Dorsolateral prefrontal cortex (tissue), 122 donors: ENCODE measurements at places on chromosomes 12 and 14.

- DNase-seq: no peak
Observed at GRCh38 chr12:122048151-122048550, 26.5 kb downstream of the BCL7A start.

DNA sequence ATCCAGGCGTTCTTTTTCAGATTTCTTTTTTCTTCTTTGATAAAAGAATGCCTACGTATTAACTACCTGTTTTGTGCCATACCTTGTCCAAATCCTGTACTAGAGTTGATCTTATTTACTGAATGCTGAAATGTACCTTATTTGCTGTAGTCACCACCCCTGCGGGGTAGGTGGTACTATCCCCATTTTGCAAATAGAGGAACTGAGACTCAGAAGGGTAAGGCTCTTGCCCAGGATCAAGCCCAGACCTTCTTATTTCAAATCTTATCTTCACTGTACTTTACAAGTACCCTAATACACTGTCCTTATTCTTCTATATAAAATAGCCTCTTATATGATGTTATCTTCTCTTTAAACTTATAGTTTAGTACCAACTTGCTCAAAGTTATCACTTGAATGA lies 206.5 kb downstream of the SLC41A2 start:
- DNase-seq: no peak

DNA sequence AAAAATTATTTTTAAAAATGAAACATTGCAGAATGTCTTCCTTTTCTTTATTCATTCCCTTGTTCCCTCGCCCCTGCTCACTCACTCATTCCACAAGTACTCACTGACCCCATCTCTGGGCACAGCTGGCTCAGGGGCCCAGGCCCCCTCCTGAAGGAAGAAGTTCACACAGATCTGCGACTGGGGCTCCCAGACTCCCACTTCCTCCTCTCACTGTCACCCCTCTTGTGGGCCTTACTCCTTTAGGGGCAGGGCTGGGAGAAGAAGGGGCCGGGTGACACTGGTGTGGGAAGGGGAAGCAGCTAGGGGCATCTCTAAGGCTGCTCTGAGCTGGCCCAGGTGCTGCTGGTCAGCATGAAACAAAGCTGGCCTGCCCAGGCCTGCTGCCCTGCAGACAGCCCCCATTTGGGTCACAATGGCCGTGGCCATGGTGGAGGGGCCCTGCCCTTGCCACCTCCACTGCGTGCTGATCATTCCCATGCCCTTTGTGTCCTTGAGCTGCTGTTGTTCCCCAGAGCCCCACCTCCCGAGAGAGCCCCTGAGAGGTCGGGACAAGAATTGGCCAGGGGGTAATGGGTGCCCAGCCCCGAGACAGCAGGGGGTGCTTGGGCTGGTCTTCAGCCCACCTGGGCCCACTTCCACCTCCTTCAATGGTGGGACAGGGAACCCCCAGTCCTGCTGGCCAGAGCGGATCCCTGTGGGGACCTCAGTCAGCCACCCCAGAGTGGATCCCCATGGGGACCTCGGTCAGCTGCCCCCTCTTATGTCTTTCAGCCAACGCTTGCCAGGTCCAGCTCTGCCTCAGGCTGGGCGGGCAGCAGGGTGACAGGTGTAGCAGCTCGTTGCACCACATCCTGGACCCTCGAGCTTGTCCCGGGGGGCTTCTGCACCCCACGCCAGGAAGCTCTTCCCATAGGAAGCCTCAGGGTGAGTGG lies 212.4 kb upstream of the C14orf180 start:
- DNase-seq: no peak

GRCh38 chr12:114767906-114768722 lies 84.1 kb upstream of the TBX3 start:
- DNase-seq: no peak

DNA sequence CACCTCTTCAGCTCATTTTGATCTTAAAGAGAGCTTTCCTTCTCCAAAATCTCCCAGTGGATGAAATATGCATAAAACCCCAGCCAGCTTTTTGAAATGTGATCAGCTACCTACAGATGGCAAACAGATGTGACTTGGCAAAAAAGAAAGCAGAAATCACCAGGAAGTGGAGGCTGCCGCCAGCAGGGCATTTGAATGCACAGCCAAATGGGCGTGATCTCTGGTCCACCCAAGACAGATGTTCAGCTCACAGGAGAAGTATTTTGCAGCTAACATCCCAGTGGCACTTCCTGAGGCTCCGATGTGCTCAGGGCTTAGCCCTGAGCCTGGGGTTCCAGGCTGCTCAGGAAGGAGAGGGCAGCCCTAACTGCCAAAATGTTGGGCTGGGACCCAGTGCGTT lies 78.3 kb downstream of the LGMN start:
- DNase-seq: no peak

DNA sequence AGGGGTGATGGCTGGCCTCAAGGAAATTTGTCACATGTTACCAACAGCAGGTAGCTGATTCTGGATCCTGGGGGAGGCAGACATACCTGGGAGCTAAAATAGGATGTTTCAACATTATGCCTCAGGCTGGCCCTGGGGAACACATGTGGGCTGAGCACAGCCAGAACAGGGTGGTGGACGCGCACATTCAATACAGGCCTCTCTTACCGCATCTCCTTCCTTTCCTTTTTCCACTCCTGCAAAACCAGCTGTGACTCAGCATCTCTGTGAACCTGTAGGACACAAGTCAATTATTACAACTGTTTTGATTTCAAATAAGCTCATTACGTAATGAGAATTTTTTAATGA lies 61.0 kb downstream of the NT5DC3 start:
- no peak for DNase-seq

DNA sequence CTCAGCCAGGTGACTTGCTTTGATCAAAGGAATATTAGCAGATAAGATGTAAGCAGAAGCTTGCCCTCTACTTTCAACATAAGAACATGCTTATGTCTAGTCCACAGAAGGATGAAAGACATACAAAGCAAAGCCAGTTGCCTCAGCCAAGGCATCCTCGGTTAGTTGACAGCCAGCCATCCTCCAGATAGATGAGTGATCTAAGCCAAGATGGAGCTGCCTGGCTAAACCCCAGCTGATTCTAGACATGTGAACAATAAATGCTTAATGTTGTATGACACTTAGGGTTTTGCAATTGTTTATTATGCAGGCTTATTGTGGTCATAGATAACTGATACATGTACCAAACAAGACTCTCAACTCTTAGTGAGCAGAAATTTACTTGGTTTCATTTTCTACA lies 157.6 kb upstream of the TMTC2 start:
- no peak for DNase-seq

DNA sequence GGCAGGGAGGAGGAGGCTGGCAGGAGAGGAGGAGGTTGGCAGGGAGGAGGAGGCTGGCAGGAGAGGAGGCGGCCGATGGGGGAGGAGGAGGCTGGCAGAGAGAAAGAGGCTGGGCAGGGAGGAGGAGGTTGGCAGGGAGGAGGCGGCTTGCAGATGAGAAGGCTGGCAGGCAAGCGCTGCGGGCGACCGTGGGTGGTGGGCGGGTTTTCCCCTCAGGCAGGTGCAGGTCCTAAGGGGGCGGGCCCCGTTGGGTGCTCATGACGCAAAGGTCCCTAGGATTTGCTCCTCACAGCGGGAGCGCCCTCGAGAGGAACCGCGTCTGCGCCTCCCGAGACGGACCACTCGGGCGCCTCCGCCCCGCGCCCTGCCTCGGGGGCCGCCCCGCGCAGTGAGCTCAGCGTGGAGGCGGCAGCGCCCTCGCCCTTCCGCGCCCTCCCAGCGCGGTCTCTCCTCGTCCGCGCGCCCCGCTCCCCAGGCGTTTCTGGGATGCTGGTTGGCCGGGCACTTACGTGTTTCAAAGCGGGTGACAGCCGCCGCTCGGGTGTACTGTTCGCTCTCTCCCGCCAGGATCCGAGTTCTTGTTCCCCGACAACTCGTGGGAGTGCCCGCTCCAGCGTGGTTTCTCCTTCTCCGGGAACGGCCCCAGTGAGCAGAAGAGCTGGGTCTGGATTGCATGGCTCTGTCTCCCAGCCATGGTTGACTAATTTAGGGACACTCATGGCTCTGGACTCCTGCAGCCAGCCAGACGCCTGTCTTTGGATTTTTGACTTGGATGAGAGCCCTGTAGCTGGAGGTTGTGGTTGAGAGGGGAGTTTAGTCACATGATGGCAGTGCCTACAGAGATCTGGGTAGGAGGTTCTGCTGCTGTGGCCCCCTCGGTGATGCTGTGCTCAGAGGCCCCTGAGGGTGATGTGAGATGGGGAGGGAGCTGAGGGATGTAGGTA lies 64.1 kb upstream of the PPP4R3A start:
- peak; percentile 71 for DNase-seq

- no peak for DNase-seq
Observed at GRCh38 chr14:90184571-90185266, 71.6 kb upstream of the PSMC1 start.

- DNase-seq: no peak
Observed at GRCh38 chr14:86203843-86204242, 673.9 kb downstream of the FLRT2 start.

DNA sequence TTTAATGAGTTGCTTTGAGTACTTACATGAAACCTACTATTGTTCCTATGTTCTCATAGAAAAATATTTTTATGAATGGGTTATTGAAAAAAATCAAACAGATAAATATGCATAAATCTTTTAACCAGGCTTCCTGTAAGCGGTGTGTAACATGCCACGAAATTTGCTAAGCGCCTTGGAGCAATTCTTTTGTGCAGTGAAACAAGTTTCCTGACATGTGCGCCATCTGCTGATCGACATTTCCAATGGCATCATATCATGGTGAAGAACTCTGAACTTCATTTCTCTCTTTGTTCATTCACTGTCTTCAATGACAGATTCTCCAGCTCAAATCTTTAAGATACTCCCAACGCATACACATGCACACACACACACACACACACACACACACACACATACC lies 145.6 kb upstream of the NAV3 start:
- DNase-seq: peak; percentile 58

- DNase-seq: peak; percentile 37
Observed at GRCh38 chr14:76779221-76780057, 18.2 kb downstream of the VASH1 start.

DNA sequence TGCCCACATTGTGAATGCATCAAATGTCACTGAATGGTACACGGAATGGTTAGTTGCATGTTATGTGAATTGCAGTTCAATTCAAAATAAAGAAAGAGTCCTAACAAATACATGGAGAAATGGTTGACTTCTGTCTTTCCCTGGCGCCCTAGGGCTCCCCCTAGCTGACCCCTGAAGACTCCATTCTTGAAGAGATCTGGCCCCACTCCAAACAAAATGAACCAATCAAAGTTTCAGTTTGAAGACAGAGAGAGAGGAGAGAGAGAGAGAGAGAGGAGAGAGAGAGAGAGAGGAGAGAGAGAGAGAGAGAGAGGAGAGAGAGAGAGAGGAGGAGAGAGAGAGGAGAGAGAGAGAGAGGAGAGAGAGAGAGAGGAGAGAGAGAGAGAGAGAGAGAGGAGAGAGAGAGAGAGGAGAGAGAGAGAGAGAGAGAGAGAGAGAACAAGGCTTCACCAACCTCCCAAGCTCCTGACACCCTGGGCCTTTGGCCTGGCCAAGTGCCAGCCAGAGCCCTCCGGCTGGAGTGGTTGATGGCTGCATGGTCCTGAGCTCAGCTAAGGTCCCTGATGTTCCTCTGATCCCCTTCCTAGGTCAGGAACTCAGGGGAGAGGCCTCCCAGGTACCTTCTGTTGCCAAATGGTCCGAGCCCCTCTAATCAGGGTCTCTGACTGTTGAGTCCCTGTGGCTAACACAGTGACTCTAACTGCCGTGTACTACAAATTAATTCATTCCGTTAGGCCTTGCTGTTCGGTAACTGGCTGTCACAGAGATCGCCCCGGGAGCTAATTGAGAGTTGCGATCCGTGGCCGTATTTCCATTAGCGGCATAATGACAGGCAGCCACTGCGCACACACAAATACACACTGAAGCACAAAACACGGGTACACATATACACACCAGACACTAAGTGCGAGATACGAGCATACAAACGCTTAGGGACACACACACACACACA lies 188.8 kb downstream of the ESRRB start:
- no peak for DNase-seq

- DNase-seq: no peak
Observed at GRCh38 chr14:99722741-99723140, 38.6 kb downstream of the CYP46A1 start.

- DNase-seq: no peak
Observed at GRCh38 chr14:23539248-23540140, 12.1 kb downstream of the ZFHX2 start.

GRCh38 chr12:74900232-74900631 lies 309.4 kb downstream of the KCNC2 start:
- DNase-seq: no peak

GRCh38 chr12:109591041-109591440 lies 17.4 kb downstream of the MVK start:
- DNase-seq: no peak

- DNase-seq: no peak
Observed at GRCh38 chr12:30016540-30017055, 232.9 kb upstream of the TMTC1 start.

GRCh38 chr12:108667349-108667748 lies 33.7 kb upstream of the SELPLG start:
- DNase-seq: no peak

- no peak for DNase-seq
Observed at GRCh38 chr12:73902260-73902659, 635.4 kb upstream of the ATXN7L3B start.

- DNase-seq: no peak
Observed at GRCh38 chr12:59408431-59408830, 187.4 kb upstream of the SLC16A7 start.

DNA sequence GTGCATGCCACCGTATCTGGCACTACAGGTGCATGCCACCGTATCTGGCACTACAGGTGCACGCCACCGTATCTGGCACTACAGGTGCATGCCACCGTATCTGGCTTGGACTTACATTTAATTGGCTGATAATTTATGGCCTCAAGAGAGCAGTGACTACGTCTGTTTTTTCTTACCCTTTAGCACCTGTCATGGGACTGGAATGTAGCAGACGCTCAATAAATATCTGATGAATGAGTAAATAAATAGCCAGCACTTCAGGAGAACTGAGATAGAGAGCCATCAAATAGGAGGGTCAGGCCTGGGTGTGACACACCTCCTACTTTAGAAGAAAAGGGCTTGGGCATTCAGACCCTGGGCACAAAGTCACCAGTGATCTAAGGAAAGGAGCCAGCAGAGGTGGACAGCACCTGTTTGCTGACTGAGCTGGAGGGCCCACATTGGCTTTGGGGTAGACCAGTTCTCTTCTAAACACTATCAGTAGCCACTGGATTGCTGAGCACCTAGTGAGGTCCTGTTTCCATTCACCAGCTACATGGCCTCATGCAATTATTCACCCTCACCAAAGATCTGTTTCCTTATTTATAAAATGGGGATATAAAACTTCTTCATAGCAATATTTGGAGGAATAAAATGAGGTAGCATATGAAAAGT lies 50.1 kb downstream of the RFX4 start:
- DNase-seq: no peak
